ENCODE measurements at places on chromosomes 2 and 18. TPM values are rescaled to one million over a fixed set of nuclear protein-coding genes. Genes with fewer than 3 reads are reported as not detected.

ZAP70 gene
- under 0.01 TPM for total RNA-seq

KATNAL2 gene
- 5.0 TPM for total RNA-seq

ST6GAL2 gene
- total RNA-seq: 0.36 TPM

FRZB gene
- 0.36 TPM for total RNA-seq

TRABD2A gene
- total RNA-seq: 3.5 TPM

EMILIN2 gene
- 5.0 TPM for total RNA-seq

FAM237A gene
- not detected for total RNA-seq

RBBP8 gene
- 40.2 TPM for total RNA-seq

SPAST gene
- total RNA-seq: 34.2 TPM

THSD7B gene
- total RNA-seq: under 0.01 TPM

RND3 gene
- 298 TPM for total RNA-seq

Data from osteoblast (primary cell).